ENCODE measurements at places on chromosomes 4 and X. TPM values are rescaled to one million over a fixed set of nuclear protein-coding genes. Genes with fewer than 3 reads are reported as not detected.

The ATP8A1 gene
- 174 TPM for total RNA-seq

DNA sequence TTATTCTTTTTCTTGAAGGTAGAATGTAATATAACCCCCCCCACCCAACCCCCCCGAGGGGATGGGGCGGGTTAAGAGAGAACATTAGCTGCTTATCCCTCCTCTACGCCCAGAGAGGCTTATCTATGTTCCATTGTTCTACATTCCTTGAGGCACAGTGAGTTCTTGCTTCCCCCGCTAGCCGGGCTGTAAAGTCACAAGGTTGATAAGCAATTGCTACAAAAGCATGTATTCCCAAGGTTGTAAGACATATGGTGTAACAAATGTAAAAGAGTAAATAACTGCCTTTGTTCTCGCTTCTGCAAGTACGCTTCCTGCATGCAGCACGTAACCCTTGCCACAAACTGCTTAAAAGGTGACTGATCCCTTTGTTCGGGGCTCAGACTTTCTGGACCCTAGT lies 8.2 kb downstream of the DCAF8L2 start:
- DNase-seq: peak; percentile 42

DNA sequence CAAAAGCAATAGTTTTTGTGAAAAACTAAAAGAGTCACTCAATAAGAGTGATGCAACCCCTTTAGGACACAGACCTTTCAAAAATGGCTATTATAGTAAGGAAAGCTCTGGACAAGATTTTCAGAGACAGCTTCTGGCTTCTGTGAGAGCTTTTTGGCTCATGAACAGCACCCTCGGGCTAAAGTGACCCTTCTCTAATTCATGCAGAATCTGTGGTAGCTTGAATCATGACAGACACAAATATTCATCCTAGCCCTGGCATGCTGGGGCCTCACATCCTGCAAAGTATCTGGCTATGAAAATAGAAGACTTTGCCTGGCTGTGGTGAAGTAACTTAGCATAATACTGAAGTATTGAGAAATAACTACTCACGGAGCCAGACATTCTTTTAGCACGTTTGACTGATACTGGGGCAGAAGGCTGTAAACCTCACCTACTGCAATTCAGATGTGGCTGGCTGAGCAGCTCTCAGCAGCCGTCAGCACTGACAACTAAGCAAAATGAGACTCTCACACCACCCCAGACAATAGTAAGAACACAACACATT lies 327.3 kb downstream of the MAPK10 start:
- no peak for DNase-seq

The REPS2 gene
- 37.0 TPM for total RNA-seq

GRCh38 chr4:44494810-44495701 lies 46.4 kb upstream of the KCTD8 start:
- DNase-seq: no peak

DNA sequence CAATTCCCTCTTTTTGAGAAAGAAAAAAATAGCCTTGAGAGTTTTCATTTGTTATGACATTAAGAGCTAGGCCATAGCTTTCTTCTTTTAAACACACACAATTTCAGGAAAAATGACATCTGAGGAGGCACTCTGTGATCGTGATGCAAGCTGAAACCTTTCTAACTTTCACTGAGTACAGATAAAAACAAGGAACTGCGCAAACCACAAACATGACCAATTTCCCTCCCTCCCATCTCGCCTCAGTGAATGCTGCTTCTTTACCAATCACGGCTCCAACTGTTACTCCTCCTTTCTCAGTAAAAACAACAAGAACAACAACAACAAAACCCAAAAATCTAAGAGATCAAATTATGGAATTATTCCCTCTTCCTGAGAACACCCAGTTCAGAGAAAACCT lies 626.8 kb downstream of the TLL1 start:
- DNase-seq: no peak

GRCh38 chrX:134679221-134679620 lies 20.9 kb upstream of the PLAC1 start:
- DNase-seq: no peak

GRCh38 chr4:87679449-87680169 lies 29.5 kb downstream of the DMP1 start:
- peak; percentile 19 for DNase-seq

DNA sequence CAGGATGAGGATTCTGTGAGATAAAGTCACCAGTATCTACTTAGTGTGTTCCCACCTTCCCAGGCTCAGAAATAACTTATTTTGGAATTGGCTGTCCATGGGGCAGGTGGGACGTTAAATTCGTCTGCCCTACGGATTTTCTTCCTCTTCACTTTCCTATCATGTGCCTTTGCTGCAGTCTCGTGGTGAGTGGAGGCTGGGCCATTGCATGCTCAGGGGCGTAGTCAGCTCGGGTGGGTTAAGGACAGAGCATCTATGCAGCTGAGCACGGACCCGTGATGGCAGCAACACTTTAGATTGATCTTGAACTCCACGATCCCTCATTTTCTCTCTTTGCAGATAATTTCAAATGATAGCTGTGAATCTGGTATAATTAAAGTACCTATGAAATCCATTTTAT lies 51.5 kb downstream of the CLDN22 start:
- no peak for DNase-seq

GRCh38 chr4:169305173-169305572 lies 34.4 kb upstream of the SH3RF1 start:
- no peak for DNase-seq

The MEPE gene
- not detected for total RNA-seq

The CLIC2 gene
- 0.20 TPM for total RNA-seq

DNA sequence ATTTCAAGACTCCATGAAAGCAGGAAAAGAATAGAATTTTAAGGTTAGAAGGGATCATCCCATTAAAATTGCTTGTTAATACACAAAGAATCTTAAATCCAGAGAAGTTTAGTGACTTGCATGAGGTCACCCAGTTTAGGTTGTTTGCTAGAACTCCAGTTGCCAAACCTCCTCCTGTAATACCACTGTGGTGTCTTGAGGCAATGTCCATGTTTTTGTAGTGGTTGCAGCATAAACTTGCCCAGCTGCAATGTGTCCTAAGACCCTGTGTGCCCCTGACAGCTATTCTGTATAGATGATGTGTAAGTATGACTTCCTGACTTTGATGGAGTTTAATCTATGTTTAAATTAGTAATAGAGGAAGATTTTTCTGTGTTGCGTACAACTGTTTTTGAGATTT lies 6.3 kb downstream of the SFRP2 start:
- no peak for DNase-seq

- DNase-seq: peak; percentile 16
These were observed 56.2 kb downstream of the CD99L2 start for GRCh38 chrX:150842198-150842685.

The PPP2R2C gene
- total RNA-seq: 0.32 TPM

DNA sequence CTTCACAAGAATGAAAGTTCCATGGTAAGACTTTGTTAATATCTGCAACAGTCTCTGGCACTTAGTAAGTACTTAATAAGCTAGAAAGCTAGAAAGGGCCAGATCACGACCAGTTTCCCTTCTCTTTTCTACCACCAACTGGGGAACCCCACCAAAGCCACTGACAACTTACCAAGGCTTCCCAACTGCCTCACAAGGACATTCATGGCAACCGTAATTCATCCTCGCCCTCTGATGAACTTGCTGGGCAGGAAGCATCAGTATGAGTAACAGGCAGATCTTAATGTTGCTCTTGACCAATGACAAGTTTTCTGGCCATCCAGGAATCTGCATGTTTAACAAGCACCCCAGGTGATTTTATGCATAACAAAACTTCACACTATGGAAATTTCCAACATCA lies 23.2 kb upstream of the ZCCHC13 start:
- no peak for DNase-seq

The C4orf50 gene
- 4.9 TPM for total RNA-seq

The ZNF595 gene
- 23.3 TPM for total RNA-seq

GRCh38 chr4:86307432-86307831 lies 52.4 kb downstream of the MAPK10 start:
- no peak for DNase-seq

DNA sequence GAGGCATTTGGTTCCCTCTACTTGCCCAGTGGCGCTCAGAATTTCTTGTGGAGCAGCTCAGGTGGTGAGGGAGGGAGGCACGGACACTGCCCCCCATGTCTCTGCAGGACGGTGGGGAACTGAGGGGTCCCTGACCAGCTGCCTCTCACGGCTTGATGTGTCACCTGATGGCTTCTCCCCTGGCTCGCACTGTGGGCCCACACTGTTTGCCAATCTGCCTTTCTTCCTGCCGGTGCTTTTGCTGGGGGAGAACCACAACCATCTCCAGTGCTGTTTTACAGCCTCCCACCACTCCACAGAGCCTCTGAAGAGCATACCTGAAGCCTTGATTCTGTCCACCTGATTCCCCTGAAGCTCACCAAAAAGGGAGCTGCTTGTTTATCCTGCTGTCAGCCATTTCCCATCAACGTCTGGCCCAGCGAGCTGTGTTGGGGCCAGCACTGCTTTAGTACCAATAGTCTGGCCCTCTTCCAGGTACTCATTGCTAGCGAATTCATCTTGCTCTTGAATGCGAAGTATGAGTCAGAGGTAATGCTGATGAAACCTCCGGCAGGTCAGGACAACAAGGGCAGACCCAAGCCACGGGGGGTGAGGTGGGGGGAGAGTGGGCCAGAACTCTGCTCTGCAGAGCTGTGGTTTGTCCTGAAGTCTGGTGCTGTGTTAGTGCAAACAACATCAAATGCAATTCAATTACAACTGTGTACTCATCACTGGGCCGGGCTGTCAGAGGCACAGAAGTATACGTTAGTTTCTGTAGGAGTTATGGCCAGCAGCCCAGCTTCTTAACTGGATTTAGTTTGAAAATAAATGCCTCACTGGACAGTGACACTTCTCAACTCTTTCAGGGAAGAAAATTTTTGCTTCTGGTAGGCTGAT lies 208.3 kb upstream of the JADE1 start:
- peak; percentile 65 for DNase-seq

DNA sequence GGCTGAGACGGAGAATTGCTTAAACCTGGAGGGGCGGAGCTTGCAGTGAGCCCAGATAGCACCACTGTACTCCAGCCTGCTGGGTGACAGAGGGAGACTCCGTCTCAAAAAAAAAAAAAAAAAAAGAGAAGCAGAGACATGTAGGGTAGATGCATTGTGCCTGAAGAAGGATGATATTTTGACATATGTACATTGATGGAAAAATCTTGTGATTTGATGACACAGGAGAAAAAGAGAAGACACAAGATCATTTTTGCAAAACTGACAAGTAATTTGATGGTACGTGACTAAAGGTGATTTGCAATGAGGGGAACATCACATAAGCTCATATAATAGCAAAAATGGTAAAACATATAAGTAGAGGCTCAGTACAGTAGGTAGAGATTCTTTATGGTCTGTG lies 340.1 kb upstream of the FSTL5 start:
- no peak for DNase-seq

DNA sequence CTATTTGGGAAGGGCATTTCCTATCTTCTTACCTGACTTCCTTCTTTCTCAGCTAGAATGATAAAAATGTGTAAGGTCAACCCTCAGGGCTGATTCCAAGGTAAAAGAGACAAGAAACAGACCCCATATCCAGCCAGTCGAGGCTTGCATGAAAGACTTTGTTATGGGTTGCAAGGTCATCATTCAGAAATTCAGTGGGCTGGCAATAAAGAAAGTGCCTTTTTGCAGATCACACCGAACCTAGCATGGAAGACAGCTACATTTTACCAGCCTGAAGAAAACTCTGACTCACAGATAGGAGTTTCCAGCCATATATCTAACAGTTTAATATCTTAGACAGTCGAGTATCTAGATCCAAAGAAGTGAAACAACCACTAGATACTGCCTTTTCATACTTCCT lies 87.4 kb downstream of the PDGFC start:
- no peak for DNase-seq

The INPP4B gene
- 33.8 TPM for total RNA-seq

DNA sequence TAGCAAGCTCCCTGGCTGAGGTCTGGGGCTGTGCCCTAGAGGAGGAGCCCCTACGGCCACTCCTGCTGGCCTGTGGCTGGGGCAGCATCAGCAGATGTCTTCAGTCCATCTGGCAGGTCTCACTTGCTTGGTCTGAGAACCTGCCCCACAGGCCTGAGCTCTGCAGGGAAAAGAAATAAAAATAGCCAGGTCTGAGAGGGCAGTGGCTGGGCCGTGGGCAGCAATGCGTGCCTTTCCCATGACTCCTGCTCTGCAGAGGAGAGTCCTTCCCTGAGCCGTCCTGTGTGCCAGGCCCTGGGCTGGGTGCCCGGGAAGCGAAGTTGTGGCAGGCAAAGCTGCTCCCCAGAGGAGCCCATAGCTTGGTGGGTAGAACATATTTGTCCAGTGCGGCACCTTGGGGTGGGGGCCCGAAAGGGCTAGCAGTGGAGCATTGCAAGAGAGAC lies 11.3 kb upstream of the KIAA0232 start:
- DNase-seq: no peak

DNA sequence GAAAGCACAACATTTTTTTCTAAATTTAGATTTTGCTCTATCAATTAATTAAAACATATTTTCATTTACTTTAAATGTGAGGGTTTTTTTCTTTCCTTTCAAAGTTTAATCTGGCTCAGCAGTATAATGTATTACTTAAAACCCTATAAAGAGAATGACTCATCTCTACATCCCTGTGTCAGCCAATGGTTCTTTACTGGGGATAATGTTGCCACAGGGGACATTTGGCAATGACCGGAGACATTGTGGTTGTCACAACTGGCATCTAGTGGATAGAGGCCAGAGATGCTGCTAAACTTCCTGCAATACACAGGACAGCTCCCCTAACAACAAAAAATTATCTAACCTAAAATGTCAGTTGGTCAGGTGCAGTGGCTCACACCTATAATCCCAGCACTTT lies 53.8 kb downstream of the SYNPO2 start:
- no peak for DNase-seq

The FRMPD4 gene
- total RNA-seq: 0.79 TPM

The AKAP4 gene
- total RNA-seq: not detected

DNA sequence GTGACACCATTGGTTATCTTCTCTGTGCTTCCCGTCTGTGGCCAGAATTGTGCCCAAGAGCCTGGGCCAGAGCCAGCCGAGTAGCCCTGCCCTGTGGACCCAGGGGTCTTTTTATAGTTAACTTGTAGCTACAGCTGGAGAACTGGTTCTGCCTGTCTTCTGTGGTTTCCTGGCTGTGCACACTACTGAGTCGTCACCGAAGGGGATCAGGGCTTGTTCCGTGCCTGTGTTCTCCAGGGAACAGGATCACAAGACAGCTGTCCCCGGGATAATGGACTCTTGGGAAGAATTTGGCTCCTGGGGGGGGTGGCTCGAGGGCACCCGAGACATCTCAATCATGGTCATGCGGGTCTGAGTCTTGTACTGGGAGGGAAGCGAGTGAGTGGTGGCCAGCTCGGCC lies 22.1 kb upstream of the OPN1LW start:
- no peak for DNase-seq

GRCh38 chr4:95676190-95676589 lies 127.4 kb upstream of the UNC5C start:
- no peak for DNase-seq

DNA sequence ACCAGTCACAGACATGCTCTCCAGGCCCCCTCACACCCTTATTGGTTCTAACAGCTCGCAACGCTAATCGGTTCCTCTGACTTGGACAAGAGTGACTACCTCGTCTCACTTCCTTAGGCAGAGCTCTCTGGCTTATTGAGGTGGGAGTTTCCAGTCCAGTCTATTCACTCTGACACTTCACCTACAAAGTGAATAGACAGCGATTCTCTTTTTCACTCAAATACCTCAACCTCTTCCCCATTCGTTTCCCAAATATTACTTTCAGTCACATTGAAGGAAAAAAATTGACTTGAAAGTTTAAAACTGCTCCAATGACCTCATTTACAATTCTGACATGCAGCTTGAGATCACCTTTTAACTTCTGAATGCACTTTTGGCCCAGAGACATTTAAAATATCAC lies 17.7 kb downstream of the HELT start:
- DNase-seq: no peak
